ENCODE measurements at places on chromosomes 7 and 10. TPM values are rescaled to one million over a fixed set of nuclear protein-coding genes. Genes with fewer than 3 reads are reported as not detected.

Gene POU6F2
- not detected for total RNA-seq

Gene ODAD2
- 1.3 TPM for total RNA-seq

Gene JAZF1
- total RNA-seq: 28.9 TPM

Gene LMOD2
- total RNA-seq: not detected

Gene MCM10
- total RNA-seq: 4.1 TPM

Gene PLCE1
- 25.6 TPM for total RNA-seq

All from articular chondrocyte of knee joint (primary cell).